ENCODE measurements at places on chromosomes 4 and X. TPM values are rescaled to one million over a fixed set of nuclear protein-coding genes. Genes with fewer than 3 reads are reported as not detected.

The CSN1S1 gene
- total RNA-seq: not detected

The KLHL34 gene
- total RNA-seq: not detected

The VEGFC gene
- total RNA-seq: 9.2 TPM

The GIMD1 gene
- not detected for total RNA-seq

The MAGEA11 gene
- not detected for total RNA-seq

The TCEAL7 gene
- not detected for total RNA-seq

The NWD2 gene
- not detected for total RNA-seq

The GPC3 gene
- total RNA-seq: not detected

The COL4A5 gene
- total RNA-seq: 12.2 TPM

The TMEM31 gene
- not detected for total RNA-seq

The PNPLA4 gene
- total RNA-seq: 13.0 TPM

The IQSEC2 gene
- 38.7 TPM for total RNA-seq

The YTHDC1 gene
- total RNA-seq: 36.9 TPM

The MAGEC1 gene
- total RNA-seq: 0.05 TPM

The ARMCX1 gene
- total RNA-seq: 0.47 TPM

The TLR2 gene
- 0.85 TPM for total RNA-seq

The HPGDS gene
- total RNA-seq: not detected

The CORIN gene
- total RNA-seq: not detected

The DCAF4L1 gene
- 0.13 TPM for total RNA-seq

The ADH1B gene
- not detected for total RNA-seq

The ABCE1 gene
- total RNA-seq: 63.0 TPM

All from A549 treated with dexamethasone at 1 μM for 4 hours (cell line).